ENCODE measurements at places on chromosomes 4 and X. TPM values are rescaled to one million over a fixed set of nuclear protein-coding genes. Genes with fewer than 3 reads are reported as not detected.

The GSPT2 gene
- total RNA-seq, result 5.1 TPM

The IQCM gene
- not detected for total RNA-seq

The AVPR2 gene
- total RNA-seq, result not detected

The POU4F2 gene
- not detected for total RNA-seq

The ENOPH1 gene
- total RNA-seq, result 111 TPM

The BMP3 gene
- under 0.01 TPM for total RNA-seq

The MND1 gene
- total RNA-seq, result 1.7 TPM

The PPEF2 gene
- total RNA-seq, result not detected

Data from nasal cavity respiratory epithelium epithelial cell of viscerocranial mucosa (primary cell).